ENCODE measurements at places on chromosomes 1 and 21.

DNA sequence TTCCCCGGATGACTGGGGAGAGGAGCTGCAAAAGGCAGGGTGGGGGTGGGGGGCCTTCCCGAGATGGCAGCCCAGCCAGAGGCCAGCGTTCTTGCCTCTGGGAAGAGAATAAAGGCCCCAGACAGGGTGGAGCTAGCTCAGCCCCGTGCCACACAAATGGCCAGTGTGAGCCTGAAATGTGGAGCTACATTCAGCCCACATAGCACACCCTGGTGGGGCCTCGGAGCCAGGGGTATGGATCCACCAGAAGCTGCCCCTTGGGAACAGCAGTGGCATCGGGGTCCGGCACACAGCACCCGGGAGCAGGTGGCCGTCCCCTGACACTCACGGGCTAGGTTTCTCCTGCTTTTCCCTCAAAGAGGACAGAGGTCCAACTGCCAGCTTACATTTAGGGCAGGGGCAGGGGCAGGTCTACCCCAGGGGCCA is 93.9 kb downstream of the PDE9A start:
- DNase-seq, result no peak

DNA sequence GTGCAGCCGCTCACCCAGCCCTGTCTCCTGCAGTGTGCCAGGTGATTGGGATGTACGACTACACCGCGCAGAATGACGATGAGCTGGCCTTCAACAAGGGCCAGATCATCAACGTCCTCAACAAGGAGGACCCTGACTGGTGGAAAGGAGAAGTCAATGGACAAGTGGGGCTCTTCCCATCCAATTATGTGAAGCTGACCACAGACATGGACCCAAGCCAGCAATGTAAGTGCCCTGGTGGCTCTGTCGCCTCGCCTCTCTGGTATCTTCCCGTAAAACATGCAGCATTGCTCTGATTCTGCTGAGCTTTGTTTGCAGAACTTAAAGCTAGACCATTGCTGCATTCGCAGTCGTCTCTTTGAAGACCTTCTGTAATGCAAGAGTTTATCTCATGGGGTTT is 79.2 kb downstream of the ATP5PO start:
- DNase-seq, result no peak

DNA sequence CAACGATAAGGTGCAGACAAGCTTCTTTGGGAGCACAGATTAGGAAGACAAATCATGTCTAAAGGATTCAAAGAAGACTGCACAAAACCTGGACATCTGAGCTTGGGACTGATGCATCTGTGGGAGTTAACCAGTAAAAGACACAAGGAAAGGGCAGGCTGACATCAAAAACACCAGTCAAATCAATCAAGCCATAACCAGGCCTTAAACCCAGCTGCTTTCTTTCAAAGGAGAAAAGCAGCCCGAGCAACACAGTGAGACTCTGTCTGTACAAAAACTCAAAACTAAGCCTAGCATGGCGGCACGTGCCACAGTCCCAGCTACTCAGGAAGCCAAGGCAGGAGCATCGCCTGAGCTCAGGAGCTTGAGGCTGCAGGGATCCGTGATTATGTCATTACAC is 411.6 kb downstream of the SMYD3 start:
- no peak for DNase-seq

DNA sequence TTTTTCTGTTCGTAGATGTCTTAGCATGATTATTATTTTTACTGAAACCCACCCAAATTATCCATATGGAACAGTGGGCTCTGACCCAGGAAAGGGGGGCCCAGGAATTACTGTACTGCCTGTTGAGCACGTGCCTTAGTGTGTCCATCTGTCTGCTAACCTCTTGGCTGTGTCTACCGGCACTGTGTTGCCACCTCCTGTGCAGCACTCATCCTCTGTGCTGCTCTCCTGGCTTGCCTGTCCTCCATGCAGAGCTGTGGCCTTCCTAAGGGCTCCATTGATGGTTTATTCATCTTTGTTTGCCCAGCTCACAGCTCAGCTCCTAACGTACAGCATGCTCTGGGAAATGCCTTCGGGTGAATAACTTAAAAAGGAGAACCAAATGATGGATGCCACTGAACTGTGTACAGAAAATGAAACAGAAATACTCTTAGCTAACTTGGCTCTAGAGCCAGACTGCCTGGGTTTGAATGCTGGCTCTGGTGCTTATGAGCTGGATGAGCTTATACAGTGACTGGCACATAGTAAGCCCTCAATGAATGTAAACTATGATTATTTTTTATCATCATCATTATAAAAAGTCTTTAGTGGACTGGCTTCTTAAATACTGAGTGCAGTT is 11.4 kb upstream of the RPTN start:
- DNase-seq, result no peak

DNA sequence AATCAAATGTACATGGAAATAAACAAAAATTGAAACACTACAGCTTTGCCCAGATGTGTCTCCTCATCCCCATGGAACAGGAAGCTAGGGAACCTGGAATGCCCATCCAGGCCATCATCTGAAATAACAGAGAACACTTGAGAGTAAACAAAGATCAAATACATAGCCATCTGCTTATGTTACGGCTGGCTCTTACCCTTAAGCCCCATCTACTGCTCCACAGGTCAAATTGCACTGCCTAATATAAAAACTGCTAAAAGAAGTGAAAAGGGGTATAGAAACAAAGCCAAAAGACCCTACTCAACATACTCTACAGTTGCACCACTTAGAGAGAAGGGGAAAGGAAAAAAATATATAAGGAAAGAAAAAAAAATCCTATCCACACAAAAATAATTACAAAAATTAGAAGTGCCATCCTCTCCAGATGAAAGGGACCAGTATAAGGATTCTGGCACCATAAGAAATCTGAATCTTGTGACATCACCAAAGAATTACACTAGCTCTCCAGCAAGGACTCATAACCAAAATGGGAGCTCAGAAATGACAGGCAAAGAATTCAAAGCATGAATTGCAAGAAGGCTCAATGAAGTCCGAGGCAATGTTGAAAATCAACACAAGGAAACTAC is 26.9 kb downstream of the OR6Y1 start:
- DNase-seq, result no peak

All from cortex of kidney (tissue), 1 donor.